ENCODE measurements at places on chromosomes 5 and 9.

GRCh38 chr5:9544502-9545135, 1.3 kb downstream of the SEMA5A start:
- DNase-seq = peak; percentile 38

GRCh38 chr5:25181249-25181648, 536.5 kb upstream of the CDH10 start:
- DNase-seq = no peak

DNA sequence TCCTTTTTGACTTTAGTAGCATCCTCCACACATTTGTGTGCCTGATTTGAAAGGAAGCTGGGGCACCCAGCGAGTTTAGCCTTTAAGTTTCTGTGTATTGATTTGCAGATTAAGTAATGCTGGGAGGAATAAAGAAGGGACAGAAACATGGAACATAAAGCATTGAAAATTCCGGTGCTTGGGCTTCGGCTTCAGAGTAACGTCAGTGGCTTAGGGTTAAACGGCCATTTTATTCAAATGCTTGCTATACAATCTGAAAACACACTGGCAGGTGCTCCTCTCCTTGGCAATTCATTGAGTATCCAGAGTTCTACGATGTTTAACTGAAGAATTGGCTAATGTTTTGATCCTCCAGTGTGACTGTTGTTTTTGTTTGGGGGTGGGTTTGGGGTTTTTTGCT, 58.0 kb upstream of the FSD1L start:
- DNase-seq = no peak

GRCh38 chr5:32259033-32259432, 53.7 kb downstream of the MTMR12 start:
- DNase-seq = no peak

DNA sequence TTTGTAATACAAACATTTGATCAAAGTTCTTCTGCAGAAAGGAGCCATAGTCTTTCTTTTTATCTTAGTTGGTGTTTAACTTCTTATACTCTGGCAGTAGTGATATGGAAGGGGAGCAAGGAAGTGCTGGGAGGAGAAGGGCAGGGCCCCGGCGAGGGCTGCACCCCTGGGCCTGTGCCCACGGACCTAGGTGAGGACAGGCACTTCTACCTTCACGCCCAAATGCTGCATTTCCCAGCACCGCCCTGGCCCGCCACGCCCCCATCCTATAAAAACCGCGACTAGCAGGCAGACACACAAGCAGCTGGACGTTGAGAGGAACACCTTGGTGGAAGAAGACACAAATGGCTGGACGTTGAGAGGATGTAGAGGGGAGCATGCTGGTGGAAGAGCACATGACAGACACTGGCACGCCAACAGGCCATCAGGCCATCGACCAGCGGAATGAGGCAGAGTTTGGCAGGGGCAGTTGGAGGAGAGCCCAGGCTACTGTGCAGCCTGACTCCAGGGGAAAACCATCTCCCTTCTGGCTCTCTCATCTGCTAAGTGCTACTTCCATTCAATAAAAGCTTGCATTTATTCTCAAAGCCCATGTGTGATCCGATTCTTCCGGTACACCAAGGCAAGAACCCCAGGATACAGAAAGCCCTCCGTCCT, 81.5 kb upstream of the C9orf72 start:
- no peak for DNase-seq

DNA sequence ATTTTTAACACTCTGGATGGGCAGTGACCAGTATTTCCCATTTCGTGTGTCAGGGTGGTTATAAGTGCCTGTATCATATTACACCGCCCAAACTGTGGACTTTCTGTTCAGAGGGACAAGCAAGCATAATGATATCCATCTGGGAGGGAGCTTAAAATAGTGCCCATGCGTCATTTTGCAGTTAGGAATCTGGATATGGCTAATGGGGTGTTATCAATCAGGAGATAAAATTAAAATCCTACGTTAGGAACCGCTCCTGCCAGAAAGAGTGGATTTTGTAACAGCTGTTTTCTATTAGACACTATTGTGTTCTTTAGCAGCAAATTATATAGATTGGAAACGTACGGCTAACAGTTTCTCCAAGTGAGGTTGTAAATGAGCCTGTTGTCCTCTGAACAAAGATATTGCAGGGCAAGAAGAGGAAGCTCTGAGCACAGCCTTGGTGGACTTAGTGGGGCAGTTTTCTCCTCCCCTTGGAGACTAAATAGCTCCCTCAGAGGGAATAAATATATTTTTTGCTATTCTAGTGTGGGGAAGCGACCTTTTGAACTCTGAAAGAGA, 160.4 kb downstream of the SPATA31D1 start:
- DNase-seq = no peak

DNA sequence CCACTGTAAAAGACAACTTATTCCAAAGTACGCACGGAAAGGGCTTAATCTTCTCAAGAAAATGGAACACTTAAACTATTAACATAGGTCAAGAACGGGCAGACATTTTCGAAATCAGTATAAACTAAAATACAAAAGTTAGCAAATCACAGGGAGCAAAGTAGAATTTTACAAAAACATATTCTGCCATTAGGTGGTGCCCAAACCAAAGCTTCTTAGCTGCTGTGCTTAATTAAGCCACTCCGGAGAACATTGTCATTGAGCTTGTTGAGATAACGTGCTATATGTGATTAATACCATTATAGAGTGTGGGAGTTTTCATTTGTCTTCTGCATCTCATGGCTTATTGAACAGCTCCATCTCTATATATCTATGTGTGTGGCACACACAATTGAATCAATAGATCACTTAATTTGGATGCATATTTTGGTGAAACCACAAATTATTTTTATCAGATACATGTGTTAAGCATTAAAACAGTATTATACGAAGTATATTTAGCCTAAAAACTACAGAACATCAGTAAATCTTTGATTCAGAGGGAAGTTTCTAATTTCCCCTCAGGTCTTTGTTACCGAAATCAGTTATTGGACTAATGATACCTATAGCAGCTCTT, 23.4 kb downstream of the UBLCP1 start:
- DNase-seq = no peak

- peak; percentile 3 for DNase-seq
Observed at GRCh38 chr5:154520861-154521453, 42.9 kb upstream of the HAND1 start.

DNA sequence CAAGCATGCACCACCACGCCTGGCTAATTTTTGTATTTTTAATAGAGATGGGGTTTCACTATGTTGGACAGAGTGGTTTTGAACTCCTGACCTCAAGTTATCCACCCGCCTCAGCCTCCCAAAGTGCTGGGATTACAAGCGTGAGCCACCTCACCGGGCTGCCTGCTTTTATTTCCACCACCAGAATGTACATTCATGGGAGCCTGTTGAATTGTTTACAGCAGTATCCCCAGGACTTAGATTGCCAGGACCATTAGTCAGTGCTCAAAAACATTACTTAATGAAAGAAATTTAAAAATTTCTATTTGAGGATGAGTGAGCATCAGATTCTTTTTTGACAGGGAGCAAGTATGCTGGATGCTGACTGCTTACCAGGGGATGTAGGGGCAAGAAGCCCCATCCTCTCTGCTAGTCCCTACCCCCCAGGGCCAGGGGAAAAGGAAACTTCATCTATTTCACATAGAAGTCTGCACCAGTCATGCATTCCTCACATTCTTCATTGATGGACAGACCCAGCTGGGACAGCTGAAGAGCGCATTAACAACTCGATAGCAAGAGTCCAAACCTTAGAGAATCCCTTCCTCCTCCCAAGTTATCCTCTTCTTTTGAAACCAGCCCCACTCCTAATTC, 10.3 kb upstream of the RGMB start:
- no peak for DNase-seq

- no peak for DNase-seq
Observed at GRCh38 chr5:150777685-150778084, 872 bp upstream of the SMIM3 start.

- no peak for DNase-seq
Observed at GRCh38 chr9:91291866-91292265, 69.9 kb downstream of the AUH start.

DNA sequence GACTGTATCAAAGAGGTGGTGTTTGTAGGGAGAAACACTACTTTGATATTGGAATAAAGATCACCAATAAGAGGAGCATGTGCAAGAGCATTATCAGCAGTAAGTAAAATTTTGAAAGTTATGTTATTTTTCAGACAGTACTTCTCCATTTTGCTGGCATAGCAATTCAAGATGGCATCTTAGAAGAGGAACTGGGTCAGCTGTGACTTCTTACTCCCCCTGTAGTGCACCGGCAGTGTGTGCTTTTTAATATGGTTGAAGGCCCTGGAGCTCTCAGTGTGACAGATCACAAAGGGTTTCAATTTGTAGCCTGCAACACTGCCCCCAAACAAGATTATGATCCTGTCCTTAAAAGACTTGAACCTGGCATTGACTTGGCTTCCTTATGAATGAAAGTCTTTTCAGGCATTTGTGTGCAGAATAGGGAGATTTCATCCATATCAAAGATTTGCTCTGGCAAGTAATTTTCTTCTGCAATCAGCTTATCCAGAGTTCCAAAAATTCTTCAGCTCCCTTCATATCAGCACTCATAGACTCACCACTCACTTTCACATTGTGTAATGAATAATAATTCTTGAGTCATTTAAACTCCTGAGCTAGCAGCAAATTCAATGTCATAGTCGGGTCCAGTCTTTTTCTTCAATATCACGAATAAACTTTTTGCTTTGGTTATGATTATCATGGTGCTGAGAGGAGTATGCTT, 105.7 kb upstream of the MAMDC2 start:
- no peak for DNase-seq

DNA sequence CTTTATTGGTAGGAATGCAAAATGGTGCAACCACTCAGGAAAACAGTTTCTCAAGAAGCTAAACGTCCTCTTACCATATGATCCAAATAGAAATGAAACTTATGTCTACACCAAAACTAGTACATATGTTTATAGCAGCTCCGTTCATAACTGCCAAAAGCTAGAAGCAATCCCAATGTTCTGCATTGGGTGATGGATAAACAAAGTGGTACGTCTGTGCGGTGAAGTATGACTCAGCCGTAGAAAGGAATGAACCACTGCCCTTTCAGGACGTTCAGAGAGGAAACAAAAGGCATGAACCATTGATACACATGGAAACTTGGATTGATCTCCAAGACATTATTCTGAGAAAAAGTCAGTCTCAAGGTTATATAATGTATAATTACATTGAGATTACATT, 27.6 kb downstream of the HNRNPH1 start:
- no peak for DNase-seq

GRCh38 chr5:61632064-61632463, 300.0 kb downstream of the ZSWIM6 start:
- DNase-seq = no peak

DNA sequence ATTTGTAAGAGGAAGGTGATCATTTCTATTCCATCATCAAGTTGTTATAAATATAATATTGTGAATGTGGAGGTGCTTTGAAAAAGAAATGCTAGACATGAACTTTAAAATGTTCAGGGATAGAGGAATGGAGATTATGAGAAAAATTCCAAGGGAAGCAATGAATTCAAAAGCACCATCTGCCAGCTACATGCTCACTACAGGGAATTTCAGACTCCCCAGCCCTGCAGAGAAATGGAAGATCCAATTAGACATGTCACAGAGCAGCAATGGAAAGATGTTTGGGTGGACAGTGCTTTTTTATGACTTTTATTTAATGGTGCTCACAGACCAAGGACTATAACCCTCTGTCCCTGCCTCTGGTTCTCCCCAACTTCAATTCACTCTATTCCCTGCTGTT, 209.7 kb downstream of the ESM1 start:
- DNase-seq = no peak

GRCh38 chr5:58239731-58240130, 220.2 kb downstream of the PLK2 start:
- no peak for DNase-seq

- no peak for DNase-seq
Observed at GRCh38 chr9:99682870-99683269, 138.8 kb upstream of the NR4A3 start.

DNA sequence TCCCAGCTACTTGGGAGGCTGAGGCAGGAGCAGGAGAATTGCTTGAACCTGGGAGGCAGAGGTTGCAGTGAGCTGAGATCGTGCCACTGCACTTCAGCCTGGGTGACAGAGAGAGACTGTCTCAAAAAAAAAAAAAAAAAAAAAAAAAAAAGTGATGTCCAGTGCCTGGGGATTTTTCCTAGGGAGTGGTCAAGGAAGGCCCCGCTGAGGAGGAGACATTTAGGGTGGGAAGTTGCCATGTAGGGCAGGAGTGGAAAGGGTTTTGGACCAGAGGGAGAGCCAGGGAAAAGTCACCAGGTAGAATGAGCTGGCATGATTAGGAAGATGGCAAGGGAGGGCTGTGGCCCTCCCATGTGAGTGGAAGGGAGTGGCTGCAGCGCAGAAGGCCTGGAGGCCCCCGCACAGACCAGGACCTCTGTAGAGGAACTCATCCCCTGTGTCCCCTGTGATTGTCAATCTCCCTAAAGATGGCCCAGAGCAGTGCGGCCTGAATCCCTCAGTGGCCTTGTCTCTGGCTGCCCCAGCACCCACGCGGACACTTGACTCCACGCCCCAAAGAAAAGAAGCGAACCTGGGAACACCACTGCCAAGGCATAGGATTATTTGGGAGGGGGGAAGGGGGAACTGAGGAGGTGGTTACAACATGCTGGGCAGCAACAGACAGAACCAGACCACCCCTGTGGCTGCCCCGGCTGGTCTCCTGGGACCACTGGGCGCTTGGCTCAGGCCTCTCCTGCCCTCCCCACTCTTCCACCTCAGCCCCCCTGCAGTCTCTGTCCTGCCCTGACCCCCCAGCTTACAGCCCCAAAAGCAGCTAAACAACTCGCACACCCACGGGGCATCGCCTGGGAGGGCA, 2.6 kb upstream of the SQSTM1 start:
- DNase-seq = no peak

DNA sequence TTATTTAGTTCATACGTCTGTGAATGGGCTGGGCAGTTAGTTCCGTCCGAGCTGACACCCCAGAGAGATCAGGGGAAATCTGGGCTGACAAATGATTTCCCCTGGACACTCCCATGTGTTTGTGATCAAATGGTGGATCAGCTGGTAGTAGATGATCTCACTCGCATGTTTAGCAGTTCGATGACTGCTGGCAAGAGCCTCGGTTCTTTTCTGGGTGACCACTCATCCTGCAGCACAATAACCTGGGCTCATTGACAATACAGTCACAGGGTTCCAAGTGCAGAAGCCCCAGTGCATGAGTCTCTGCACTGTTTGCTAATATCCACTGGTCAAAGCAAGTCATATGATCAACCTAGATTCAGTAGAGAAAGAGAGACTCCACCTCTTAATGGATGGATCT, 155.9 kb downstream of the NR2F1-AS1 start:
- DNase-seq = no peak

- DNase-seq = no peak
Observed at GRCh38 chr5:154444556-154445421, 1.0 kb upstream of the SAP30L start.

- no peak for DNase-seq
Observed at GRCh38 chr5:77972469-77973252, 196.5 kb upstream of the TBCA start.

- peak; percentile 82 for DNase-seq
Observed at GRCh38 chr9:126704892-126705766, 91.4 kb downstream of the LMX1B start.

Data from stimulated activated CD4-positive, alpha-beta T cell treated with anti-CD3 and anti-CD28 coated beads, Interleukin-4, amount 100 ng/mL, for 4 hours (primary cell).